Activated CD4-positive, alpha-beta T cell treated with anti-CD3 and anti-CD28 coated beads for 1 hour (primary cell): ENCODE measurements at places on chromosomes 2 and 18.

DNA sequence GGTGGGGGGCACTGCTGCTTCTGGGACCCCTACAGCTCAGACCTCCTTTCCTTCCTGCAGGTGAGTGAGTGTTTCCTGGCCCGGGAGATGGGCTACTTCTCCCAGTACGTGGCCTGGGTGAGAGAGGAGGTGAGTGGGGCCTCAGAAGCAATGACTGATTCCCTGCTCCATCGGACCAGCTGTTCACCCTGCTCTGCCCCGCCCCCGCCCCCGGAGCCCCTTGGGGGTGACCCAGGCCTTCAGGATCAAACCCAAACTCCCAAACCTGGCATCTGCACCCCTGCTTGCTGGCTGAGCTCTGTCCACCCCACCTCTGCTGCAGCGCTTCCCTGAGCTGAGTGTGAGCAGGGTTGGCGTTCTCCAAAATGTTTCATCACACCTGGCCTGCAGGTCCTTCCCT lies 9.8 kb upstream of the KCNIP3 start:
- DNase-seq = no peak

GRCh38 chr2:217027414-217027813 lies 167.6 kb upstream of the TNP1 start:
- DNase-seq = no peak

DNA sequence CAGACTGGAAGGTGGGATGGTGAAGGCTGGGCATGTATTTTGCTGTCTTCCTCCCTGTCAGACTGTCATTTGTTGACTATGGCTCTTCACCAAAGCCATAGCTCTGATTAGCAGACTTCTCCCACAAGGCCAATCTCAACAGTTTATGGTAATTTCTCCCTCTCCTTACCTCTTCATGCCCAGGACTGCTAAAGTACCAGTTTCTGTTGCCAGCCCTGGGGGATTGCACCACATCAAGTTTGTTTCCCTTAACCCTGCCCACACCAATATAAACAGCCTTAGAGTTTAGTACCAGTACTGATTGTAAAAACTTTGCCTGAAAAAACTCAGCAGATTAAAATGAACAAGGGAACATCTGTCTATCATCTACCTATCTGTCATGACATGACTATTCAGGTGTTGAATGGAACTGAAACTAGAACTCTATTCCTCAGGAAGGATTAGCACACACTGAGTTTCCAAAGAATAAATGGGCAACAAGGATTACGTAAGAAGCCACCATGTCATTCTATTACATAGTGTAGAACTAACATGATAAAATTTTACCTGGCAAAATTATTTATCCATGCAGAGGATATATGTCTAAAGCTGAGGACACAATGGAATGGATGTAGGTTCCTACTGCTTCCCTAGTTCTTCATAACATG lies 13.7 kb downstream of the FEZ2 start:
- DNase-seq = no peak

DNA sequence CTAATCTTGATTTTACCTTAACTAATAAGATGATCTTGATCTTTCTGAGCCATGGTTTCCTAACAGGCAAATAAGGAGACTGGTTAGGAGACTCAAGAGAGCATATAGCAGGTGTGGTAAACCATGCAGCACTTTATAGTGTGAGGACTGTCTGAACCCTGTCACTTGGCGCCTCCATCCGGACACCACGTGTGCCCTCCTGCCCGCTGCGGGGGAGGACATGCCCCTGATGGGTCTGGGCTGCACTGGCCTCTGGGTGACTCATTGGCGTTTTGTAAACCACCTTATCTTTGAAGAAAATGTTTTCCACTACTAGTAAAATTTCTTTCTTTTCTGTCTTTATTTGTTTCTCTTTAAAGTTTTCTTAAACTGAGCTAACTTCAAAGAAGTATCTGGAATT lies 131.1 kb downstream of the FMNL2 start:
- DNase-seq = no peak

GRCh38 chr18:34648269-34648985 lies 61.7 kb upstream of the DTNA start:
- DNase-seq = no peak

DNA sequence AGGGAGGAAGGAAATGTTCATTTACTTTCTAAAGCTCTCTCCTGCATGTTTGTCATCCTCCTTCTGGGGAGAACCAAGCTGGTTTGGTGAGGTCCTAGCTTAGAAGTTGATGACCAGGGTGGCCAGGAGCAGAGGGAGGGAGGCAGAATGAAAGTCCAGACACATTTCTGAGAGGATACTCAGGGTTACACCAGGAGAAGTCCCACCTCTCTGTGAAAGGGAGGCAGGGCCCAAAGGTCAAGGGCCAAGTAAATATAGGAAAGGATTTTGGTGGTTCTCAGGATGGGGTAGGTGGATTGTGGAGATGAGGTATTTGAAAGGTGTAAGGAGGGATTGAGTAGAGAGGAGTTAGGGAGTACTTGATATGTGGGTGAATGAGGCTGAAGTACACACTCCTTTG lies 58.0 kb upstream of the FBXO11 start:
- no peak for DNase-seq

- DNase-seq = no peak
These were observed 191.0 kb downstream of the ZEB2 start for GRCh38 chr2:144328938-144329337.

DNA sequence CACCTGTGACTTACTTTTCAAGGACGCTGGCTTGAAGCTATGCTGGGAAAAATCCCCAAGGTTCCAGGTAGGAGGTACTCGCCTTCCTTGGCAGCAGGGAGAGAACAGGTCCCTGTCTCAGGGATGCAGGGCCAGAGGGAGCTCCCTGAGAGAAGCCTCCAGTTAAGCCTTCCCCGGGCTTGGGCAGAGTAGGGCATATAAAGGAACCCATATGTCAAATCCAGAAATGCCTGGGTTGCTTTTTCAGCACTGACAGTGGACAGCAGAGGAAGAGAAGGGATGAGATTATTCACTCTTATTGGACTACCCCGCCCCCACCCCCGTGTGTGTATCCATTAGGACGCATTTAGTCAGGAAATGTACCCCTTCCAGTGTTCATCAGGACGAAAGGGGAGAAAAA lies 89.3 kb upstream of the TEX51 start:
- no peak for DNase-seq

DNA sequence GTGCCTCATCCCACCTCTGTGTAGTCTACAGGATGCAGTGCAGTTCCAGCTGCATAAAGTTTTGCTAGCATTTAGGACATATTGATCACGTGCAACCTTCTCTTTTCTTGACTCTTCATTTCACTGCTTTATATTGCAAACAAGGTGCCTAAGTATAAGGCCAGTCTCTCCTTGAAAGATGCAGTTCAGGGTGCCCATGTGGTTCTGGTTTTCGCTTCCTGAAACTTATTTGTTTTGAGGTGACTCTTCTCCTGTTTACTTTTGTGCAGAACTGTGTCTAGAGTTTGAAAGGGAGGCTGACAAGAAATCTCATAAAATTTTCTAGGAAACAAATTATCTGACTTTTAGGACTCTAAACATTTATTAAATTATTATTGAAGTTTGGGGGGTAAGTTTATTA lies 189.9 kb downstream of the UBE2E3 start:
- no peak for DNase-seq

GRCh38 chr2:1488181-1488671 lies 75.0 kb downstream of the TPO start:
- DNase-seq = no peak

DNA sequence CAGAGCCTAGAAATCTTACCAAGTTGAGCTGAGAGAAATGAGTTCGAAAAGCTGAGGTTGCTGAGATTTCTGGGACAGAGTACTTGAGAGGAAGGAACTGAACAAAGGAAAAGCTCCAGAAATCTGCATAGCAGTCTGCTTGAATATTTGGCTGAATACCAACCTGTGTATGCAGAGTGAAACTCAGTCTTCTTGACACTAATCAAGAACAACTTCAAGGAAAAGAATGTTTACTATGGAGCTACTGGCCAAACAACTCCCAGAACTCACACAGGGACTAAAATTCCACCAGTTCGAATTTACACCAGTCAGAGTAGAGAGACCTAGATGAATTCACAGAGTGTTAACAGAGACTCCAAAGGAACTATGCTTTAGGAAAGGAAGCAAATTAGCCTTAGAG lies 66.5 kb downstream of the USP37 start:
- no peak for DNase-seq

- no peak for DNase-seq
These were observed 34.8 kb upstream of the HNMT start for GRCh38 chr2:137929519-137929916.

GRCh38 chr2:167964650-167965413 lies 282.6 kb downstream of the STK39 start:
- DNase-seq = no peak

DNA sequence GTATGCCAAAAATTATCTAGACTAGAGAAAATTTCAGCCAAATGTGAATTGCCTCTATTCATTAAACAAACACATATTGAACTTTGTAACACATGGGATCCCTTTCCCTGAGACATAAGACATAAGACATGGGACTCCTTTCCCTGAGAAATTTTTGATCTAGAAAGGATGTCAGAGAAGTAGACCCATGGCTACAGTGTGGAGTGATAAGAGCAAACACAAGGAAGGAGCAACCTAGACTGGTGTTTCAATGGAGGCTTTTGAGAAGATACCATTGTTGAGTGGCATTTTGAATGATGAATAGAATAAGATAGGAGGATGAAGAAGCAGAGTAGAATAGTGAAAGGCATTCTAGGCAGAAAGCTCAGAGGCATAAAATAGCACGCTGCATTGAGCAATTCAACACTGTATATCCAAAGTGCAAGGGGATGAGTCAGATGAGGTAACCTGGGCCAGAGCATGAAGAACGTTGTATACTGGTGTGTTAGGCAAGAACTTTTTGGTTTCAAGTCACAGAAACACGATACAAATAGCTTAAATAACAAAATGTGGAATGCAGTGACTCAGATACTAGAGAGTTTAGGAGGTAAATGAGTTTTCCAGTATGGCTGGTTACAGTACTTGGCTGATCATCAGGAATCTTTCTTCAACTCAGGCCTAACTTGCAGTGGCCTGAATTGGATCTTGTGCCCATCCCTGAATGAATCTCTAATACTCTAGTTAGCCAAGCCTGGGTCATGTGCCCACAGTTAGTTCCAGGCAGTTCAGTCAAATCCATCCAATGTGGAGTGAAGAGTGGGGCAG lies 129.8 kb upstream of the TANK start:
- no peak for DNase-seq

- no peak for DNase-seq
These were observed 3.1 kb upstream of the CPO start for GRCh38 chr2:206935991-206936842.

GRCh38 chr2:160207271-160207670 lies 7.2 kb upstream of the ITGB6 start:
- DNase-seq = no peak

- DNase-seq = no peak
These were observed 37.5 kb downstream of the SLC39A10 start for GRCh38 chr2:195694553-195694952.

- no peak for DNase-seq
These were observed 36.6 kb downstream of the CYP26B1 start for GRCh38 chr2:72111061-72111460.
